Right lobe of liver (tissue), 6 donors: ENCODE measurements at places on chromosomes 13 and 19.

GRCh38 chr19:35777961-35778360, 2.6 kb downstream of the ARHGAP33 start:
- DNase-seq, result no peak

- no peak for DNase-seq
Measured at GRCh38 chr13:94480672-94481145, 1.2 kb upstream of the DCT start.

DNA sequence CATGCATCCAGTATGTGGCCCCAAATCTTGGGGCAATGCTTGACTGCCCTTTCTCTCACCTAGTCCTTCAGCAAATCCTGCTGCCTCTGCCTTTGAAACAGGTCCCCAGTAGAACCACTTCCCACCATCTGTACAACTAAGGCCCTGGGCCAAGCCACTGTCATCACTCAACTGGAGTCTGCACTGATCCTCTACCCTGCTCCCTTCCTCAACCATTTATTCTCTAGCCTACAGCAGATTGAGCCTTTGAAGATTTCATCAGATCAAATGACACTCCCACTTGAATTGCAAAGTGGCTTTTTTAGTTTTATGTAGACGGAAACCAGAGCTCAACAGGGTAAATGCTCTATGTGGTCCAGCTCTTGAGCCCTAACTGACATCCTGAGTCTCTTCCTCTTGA, 43.5 kb downstream of the ATP8A2 start:
- DNase-seq, result no peak

GRCh38 chr19:32852216-32852615, 17.4 kb downstream of the SLC7A9 start:
- DNase-seq, result no peak

DNA sequence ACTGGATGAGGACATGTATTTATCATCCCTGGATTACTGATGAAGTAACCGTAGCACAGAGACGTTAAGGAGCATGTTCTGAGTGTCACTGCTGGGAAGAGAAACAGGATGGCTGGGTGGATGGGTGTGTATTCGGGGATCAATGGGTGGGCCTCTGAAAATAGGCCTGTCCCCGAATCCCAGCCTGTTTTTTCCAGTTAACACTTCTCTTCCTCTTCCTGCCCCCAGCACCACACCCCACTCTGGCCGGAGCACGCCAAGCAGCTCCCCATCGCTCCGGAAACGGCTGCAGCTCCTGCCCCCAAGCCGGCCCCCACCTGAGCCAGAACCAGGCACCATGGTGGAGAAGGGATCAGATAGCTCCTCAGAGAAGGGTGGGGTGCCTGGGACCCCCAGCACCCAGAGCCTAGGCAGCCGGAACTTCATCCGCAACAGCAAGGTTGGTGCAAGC, 8.8 kb downstream of the GRAMD1A start:
- no peak for DNase-seq

DNA sequence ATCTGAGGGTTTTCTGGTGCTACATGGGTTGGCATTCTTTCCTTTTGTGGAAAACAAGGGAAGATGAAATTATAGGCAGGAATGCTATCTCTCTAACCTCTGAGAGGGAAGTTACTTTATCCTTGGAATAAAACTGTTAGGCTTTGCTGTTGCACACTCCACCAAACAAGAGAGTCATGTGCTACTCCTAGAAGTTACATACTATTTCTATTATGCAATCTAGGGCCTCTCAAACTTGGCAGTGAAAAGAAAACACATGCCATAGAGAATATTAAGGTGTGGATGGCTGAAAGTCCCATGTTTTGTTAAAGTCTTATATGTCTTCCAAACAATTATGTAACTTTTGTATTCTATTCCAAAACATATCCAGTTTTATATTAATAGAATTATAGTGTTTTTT, 367.9 kb downstream of the SLC7A1 start:
- DNase-seq, result no peak

DNA sequence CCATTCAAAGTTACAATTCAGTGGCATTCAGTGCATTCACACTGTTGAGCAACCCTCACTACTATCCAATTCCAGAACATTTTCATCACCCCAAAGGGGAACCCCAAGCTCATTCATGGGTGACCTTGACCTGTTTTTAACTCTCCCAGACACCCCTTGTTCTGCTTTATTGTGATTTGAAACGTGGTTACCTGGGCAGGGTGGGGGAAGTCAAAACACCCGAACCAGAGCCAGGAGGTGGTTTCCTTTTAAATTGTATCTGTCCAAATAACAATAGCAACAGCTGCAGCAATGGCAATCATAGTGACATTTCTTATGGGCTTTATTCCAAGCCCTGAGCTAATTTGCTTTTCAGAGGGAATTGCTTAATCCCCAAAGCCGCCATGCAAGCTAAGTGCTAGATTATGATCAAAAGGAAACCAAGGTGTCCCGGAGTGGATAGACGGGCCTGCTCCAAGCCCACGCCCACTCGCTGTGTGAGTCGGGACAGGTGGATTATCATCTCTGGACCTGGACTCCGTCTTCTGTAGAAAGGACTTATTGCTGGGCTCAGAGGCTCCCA, 6.1 kb downstream of the PTGIR start:
- DNase-seq, result no peak

DNA sequence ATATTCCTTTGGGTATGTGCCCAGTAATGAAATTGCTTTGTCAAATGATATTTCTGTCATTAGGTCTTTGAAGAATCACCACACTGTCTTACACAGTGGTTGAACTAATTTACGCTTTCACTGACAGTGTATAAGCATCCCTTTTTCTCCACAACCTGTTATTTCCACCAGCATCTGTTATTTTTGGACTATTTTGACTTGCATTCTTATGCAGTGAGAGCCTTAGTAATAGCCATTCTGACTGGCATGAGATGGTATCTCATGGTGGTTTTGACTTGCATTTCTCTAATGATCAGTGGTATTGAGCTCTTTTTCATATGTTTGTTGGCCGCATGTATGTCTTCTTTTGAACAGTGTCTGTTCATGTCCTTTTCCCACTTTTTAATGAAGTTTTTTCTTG, 92.0 kb upstream of the SPATA13 start:
- DNase-seq, result no peak

DNA sequence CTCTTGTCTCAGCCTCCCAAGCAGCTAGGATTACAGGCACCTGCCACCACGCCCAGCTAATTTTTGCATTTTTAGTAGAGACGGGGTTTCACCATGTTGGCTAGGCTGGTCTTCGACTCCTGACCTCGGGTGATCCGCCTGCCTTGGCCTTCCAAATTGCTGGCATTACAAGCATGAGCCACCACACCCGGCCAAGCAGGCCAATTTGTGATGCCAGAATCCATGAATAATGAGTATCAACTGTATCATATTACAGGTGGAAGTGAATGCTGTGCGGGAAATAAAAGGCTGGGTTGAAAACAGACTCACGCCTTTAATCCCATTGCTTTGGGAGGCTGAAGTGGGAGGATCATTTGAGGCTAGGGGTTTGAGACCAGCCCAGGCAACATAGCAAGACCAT, 3.6 kb upstream of the NFILZ start:
- no peak for DNase-seq

GRCh38 chr13:36917311-36917710, 2.7 kb downstream of the SMAD9 start:
- no peak for DNase-seq

DNA sequence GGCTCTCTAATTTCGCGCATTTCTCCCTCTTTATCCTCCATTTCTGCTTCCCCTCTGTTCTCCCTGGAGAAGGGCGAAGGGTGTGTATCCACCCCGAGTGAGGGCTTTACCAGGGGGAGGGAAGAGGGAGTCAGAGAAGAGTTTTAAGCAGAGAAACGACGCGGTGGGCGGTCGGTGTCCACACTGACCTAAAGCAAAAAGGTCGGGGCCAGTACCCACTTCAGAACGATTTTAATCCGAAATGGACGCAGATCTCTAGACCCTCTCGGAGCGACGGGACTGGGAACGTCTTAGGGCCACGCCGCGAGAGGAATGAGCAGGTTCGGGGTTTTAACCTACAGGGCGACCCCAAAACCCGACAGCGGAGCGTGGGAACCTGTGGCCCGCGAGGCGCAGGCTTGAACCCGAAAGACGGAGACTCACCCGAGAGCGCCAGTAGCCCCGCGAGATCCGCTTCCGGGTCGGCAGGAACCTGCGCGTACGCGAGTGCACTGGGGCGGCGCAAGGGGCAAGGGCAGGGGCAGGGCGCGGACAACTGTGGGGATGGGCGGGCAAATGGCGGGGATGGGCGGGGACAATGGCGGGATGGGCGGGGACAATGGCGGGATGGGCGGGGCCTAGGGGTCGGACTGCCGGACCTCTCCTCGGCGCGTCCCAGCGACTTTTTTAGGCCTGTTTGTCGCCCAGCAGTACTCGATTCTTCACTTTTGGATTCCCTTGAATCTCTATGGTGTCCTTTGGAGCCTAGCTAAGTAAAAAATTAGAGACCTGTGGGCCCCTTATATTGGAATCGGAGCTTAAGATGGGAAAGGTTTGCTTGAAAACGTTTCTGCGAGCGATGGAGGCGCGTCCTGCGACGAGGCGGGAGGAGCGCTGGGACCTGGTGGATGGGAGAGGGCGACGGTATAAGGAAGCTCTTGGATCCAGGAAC, at the start of gene ZNF677:
TSS of gene ZNF677 (minus strand) at position 463 of the 931 bp plus-strand sequence. CDS start 3,323 bp downstream, outside the sequence.
- peak; percentile 70 for DNase-seq

- DNase-seq, result no peak
Measured at GRCh38 chr13:100089465-100090032, 656 bp downstream of the PCCA start.

- DNase-seq, result peak; percentile 68
Measured at GRCh38 chr13:94122300-94122915, 357.1 kb downstream of the DCT start.

DNA sequence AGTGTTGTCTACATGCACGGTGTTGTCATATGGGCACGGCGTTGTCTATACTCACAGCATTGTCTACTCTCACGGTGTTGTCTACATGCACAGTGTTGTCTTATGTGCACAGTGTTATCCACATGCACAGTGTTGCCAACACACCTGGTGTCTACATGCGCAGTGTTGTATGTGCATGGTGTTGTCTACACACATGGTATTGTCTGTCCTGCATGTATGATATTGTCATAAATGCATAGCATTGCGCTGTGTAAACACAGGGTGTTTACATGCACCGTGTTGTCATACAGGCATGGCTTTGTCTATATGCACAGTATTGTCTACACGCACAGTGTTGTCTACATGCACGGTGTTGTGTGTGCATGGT, 6.8 kb downstream of the ADPRHL1 start:
- DNase-seq, result no peak

DNA sequence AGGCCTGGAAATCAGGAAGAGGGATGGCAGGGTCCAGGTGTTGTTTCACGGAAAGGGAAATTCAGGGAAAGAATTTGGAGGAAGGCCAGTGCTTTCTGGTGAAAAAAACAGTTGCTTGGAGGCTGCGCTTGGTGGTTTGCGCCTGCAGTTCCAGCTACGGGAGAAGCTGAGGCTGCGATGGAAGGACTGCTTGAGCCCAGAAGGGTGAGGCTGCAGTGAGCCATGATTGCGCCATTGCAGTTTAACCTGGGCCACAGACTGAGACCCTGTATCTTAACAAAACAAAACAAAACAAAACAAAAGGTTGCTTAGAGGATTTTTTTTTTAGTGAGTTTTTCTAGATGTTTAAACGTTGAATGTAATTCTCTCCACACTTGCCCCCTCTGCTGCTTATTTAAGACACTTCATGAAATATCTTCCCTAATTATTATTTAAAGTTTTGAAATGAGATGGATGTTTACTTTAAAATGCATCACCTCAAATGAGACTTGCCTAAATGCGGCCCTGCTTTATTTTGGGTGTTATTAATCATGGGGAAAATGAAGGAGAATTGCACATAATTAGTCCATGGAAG, 75.4 kb upstream of the TRPC4 start:
- DNase-seq, result no peak

GRCh38 chr19:54458648-54459281, 4.8 kb downstream of the LENG9 start:
- DNase-seq, result no peak

DNA sequence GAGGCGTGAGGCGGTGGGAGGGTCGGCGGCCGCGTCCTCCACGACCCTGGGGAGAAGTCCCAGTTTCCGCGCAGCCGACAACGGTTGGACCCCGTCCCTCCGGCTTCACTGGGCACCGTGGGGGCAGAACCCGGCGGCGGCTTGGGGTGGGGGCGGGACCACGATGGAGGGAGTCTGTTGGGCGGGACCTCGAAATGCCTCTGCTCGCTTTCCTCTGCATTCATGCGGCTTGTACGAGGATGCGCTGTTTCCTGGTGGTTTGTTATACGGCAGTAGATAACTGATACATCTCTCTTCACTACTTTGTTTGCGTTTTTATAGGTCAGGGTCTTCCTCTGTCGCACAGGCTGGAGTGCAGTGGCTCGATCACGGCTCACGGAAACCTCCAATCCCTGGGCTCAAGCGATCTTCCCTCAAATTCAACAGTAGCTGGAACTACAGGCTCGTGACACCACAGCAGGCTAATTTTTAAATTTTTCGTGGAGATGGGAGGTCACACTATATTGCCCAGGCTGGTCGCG, 24.6 kb upstream of the ZNF846 start:
- no peak for DNase-seq

- no peak for DNase-seq
Measured at GRCh38 chr19:34217952-34218817, 36.2 kb upstream of the GARRE1 start.

DNA sequence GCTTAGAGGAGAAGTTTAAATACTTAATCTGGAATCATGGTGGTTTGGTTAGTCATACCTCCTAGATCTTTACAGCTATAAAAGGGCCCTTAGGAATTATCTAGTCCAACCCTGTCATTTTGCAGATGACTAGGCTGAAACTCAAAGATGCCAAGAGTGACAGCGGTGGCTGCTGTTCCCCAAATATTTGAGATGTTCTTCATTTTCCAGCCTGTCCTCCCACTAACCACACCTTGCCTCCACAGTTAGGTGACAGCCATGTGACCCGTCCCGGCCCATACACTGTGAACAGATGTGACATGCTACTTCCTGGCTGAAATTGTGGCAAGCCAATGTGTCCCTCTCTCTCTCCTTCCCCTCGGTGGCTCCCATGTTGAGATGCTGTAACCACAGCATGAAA, 225.5 kb upstream of the IPO5 start:
- DNase-seq, result no peak

DNA sequence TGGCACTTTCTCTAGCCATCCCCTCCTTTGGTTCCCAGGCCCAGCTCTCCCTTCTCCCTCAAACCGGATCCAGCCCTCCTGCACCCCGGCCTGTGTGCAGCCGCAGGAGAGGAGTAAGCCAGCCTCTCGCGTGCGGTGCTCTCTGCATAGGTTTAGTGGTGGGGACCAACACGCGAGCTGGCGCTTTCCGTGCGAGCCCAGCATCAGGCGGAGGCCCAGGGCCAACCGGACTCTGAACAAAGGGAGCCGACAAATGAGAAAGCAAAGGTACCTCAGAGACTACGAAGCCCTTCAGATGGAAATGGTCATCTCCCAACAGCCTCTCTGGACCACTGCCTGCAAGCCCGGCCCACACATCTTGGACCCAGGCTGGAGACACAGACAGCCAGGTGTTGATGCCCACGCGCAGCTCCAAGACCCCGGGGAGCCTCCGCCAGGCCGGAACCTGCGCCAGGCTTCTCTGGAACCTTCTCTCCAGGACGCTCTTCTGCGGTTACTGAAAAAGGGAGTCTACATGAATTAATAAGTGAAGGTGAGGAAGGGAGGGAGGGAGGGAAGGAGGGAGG, 16.5 kb upstream of the LATS2 start:
- DNase-seq, result no peak
